AG10803 (cell line): ENCODE measurements at places on chromosomes 11 and 22.

DNA sequence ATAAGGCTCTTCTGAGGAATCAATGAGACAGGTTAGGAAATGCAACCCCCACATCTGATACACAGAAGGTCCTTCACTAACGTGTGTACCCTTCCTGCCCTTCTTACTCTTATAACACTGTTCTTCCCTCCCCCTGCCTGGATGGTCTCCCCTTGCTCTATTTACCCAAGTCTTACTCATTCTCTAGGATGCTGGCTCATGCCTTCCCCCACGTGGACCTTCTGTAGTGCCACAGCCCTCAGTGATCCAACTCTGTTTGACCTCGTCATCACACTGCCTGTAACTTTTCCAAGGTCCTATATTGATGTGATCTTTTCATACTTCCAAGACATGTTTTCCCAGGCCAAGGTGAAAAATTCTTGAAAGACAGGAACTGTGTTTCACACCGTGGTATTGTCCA, 79.8 kb downstream of the C11orf58 start:
- DNase-seq = no peak

DNA sequence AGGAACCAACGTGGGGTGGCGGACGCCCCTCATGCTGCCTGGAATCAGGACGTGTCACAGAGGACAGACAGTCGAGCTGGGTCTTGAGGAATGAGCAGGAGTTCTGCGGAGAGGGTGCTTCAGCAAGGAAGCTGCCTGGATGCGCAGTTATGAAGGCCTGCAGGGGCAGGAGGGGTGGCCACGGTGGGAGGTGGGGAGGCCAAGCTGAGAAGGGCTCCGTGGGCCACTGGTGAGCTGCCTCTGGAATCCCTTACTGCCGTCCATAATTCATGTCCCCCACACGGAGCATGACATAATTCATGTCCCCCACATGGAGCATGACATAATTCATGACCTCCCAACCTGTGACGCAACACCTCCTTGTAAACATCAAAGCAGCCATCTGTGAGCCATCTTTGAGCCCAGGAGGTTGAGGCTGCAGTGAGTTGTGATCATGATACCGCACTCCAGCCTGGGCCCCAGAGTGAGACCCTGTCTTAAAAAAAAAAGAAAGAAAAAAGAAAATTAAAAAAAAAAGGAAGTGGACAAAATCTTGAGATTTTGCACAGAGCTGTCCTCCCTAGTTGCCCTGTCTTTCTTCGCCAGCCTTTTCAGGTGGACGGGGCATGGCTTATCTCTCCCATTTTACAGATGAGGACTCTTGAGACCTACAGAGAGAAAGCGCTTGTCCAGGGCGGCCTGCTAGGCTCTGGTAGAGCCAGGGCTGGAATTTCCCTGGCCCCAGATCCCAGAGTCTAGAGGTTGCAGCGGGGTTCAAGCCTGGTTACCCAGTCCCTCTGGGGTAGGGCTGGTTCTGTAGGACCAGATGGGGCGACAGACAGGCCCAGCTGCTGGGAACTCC, 24.3 kb upstream of the PICK1 start:
- peak; percentile 68 for DNase-seq

DNA sequence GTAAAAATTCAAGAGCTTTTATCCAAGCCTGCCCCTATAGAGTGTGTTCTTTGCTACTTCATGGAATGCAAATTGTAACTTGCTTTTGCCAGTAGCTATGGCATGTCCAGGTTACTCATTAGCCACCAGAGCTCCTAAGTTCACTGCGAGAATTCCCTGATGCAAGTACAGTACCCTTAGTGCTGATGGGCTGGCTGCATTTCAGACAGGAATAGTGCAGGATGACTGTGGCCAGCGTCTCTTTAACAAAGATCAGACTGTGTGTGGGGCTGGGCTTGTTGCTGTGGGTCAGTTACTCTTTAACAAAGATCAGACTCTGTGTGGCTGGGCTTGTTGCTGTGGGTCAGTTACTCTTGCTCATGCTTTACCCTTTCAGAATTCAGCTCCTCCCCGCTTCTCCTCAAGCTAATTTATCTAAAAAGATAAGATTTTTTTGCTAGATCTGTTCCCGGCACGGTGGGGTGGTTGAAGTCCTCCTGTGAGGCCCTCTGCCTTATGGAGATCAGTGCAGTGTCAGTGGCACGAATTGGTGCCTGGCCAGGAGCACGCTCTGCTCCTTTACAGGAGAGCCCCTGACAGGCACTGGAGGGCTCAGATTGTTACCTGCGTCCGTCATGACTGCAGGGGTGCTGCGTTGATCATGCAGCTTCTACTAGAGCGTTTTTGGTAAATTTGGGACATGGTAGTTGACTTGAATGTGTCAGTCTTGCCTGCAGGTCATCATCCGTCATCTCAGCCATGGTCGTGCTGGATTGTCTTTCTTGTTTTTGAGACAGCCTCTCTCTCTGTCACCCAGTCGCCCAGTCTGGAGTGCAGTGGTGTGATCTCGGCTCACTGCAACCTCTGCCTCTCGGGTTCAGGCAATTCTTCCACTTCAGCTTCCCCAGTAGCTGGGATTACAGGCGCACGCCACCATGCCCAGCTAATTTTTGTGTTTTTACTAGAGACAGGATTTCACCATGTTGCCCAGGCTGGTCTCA, 27.0 kb downstream of the AP2A2 start:
- DNase-seq = peak; percentile 45

DNA sequence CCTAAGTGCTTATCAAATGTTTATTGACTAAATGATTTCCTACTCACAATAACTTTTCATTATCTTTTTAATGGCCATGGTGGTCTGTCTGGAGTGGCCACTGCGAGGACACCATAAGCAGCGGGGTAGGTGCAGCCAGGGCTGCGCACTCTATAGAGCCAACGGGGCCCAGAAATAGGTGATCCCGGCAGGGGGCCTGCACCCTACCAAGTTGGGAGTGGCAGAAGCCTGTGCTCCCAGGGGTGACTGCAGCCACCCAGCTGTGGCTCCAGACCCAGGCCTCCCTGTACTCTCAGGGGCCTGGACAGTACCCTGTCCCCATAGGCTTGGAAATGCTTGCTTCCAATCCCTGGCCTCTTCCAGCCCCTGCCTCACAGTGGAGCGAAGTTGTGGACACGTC, 426.4 kb upstream of the FAT3 start:
- no peak for DNase-seq

DNA sequence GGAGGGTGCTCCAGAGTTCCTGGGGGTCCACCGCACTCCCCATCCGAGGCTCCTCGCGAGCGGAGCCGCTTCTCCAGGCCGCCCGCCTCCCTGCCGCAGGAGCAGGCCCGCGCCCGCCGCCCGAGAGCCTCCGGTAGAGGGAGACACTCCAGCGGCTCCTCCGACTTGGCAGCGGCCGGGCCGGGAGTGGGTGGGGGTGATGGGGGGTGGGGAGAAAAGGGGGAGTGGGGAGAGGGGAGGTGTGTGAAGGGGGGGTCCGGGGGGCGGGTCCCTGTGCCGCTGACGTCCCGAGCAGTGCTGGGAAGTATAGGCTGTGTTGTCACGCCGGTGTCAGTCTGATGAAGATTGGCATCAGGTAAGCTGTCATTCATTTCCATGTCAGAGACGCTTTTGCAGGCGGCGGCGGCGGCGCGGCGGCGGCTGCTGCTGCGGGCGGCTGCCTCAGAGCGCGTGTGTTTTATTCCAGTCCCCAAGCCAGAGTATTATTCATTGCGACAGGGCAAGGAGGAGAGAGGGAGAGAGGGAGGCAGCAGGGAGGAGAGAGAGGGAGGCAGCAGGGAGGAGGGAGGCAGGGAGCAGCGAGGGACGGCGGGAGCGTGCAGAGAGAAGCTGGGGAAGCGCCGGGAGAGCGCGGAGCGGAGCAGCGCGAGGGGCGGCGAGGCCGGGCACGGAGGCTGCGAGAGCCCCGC, at the start of gene PKNOX2:
Gene PKNOX2, plus strand, starts transcription at position 330 of the 689 bp plus-strand sequence. CDS start 186,555 bp downstream, outside the sequence.
- DNase-seq = peak; percentile 43

GRCh38 chr11:47078751-47079521, 97.7 kb downstream of the ARFGAP2 start:
- peak; percentile 23 for DNase-seq

GRCh38 chr22:17137170-17137569, 16.0 kb upstream of the TMEM121B start:
- DNase-seq = no peak

GRCh38 chr11:45590743-45591142, 74.7 kb downstream of the CHST1 start:
- no peak for DNase-seq

DNA sequence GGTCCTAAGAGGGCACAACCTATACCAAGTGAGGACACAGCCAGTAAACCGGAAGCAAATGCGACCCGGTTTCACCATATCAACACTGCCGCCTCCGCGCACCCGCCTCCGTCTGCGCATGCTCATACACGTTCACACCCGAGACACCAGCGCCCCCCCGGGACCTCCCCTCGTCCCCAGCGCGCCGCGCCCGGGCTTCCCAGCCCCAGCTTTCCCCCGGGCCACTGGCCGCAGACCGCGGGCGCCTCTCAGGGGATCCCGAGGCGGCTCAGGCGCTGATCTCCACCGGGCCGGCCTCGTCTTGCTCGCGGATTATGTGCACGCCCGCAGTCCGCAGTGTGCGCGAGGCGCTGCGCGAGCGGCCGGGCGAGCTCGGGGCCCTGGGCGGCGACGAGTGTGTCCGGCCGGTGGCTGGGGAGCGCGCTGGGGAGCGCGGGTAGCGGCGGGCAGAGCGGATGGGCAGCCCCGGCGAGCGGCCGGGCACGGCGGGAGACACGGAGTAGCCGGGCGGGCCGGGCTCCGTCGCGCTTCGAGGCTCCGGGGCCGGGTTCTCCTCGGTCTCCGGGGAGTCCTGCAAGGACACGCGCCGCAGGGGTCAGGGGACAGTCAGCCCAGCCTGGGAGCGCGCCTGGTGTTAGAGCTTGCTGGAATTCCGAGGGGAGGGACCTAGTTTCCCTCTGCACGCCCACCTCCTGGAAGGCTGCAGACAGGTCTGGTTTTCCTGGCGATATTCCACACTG, 2.0 kb downstream of the HEPN1 start:
- DNase-seq = peak; percentile 56

- no peak for DNase-seq
These were observed 36.7 kb upstream of the CD44 start for GRCh38 chr11:35102267-35102666.

DNA sequence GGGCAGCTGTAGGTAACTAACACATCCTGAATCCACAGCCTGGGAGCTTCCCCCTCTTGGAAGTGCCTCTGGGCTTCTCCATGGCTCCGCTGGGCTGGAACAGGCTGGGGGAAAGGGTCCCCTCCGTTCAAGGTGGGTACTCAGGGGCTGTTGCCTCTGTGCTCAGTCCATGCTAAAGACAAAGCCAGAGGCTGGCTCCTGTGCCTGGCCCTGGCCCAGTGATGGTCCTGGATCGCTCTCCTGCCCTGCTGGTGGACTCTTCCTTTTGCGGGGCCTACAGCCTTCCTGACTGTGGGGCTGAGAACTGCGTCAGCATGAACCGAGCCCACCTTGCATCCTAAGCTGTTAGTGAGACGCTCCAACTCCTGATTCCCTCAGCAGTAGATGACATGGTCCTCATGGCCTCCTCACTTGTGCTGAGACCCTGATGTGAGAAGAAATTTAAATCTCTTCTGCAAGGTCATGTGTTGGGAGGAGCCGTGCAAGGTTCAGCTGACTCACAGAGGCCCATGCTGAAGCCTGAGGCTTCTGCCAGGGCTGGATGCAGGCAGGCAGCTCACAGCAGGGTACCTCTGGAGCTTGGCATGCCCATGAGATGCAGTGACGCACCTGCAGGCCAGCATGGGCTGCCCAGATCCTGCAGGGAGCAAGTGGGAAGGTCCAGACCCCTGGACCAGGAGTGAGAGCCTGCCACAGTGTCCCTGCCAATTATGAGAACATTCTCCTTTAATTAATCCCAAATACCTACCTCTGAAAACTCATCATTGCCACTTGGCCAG, 1285.5 kb downstream of the TBC1D22A start:
- no peak for DNase-seq

- no peak for DNase-seq
These were observed 279.1 kb upstream of the RAG2 start for GRCh38 chr11:36877149-36877548.

DNA sequence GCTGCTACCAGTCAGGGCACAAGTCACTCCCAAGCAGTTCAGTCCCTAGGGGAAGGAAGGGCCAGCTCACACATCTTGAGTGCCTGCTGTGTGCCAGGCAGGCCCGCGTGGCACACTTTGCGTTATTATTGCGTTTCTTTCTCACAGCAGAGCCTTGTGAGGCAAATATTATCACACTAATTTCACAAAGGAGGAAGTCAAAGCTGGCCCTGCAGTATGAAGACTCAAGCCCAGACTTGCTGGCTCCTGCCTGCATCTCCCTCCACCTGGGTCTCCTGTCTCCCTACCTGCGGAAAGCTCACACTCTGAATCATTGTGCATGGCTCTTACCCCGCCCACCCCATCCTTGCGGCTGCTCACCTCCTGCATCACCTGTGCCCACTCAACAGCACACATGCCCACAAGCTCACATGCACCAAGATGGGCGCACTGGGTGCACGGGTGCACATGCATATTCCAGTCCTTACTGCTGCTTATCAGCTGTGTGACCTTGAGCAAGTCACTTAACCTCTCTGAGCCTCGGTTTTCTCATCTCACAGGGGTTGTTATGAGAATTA, 31.7 kb upstream of the P2RY2 start:
- DNase-seq = no peak

DNA sequence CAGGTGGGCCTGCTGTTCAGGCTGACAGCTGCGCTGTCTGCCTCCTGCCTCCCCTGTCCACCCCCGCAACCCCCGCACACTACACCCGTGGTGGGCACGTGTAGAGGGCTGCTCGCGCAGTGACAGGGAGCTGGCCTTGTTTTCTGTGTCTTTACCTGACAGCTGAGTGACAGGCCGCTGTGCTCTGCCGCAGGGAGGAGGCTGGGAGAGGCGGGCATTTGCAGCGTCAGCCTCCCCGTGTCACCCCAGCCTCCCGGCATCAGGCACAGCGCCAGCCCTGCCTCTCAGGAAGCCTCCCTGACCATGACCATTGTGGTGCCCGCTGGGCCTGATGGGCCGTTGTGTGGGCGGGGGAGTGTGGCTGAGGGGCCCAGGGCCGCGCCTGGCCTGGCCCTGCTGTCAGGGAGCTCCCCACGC, 32.0 kb upstream of the RELT start:
- DNase-seq = no peak

DNA sequence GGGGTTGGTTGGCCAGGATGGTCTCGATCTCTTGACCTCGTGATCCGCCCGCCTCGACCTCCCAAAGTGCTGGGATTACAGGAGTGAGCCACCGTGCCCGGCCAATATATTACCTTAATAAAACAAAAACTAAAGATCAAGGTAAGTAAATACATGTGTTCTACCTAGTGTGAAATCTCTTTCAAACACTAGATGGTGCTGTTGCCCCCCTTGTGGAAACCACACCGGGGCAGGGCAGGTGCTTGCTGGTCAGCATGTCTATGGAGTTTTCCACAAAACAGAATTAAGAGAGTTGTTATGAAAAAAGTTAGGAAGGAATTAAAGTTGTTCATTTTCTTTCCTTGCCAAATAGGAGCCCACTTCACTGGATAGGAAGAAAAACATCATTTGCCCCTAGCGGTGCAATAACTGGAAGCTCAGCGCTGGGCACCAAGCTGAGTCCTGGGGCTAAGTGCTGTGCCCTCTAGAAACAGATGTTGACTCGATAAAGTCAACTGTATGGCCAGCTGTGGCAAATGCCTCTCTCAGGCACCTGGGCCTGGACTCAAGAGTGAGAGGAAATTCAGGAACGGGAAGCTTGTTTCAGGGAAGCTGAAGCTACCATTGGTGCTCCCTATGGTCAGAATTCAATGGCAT, 6.3 kb upstream of the KCNJ5 start:
- DNase-seq = peak; percentile 65

GRCh38 chr11:108835624-108836023, 170.8 kb downstream of the DDX10 start:
- DNase-seq = no peak

- DNase-seq = no peak
These were observed 25.9 kb upstream of the TP53I11 start for GRCh38 chr11:44976576-44976975.

- DNase-seq = no peak
These were observed 328 bp downstream of the CHEK2 start for GRCh38 chr22:28741200-28741784.
